ENCODE measurements at places on chromosomes 12 and 14.

- no peak for DNase-seq
These were observed 7.0 kb upstream of the CEBPE start for GRCh38 chr14:23125933-23126524.

DNA sequence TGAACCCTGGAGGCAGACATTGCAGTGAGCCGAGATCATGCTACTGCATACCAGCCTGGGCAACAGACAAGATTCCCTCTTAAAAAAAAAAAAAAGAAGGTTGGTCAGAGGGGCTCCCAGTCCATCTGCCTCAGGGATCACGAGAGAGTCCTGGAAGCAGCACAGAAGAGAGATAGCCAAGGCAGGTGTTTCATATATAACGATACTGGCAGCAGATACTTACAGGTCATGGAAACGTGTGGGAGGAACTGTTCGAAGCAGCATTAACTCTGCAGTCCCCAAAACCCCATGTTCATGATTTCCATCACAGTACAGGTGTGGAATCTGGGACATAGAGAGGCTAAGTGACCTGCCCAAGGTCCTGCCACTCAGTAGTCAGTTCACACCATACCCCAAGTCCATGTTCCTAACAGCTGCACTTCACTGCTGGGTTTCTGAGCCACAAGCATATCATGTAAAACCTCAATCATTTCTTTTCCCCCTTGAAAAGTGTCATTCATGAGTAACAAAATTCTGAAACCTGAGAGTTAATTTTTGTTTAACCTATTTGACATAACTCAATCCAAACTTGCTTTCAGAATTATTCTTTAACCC is 16.7 kb downstream of the CDK2AP1 start:
- no peak for DNase-seq

- no peak for DNase-seq
These were observed 104.5 kb downstream of the PRICKLE1 start for GRCh38 chr12:42484996-42485395.

DNA sequence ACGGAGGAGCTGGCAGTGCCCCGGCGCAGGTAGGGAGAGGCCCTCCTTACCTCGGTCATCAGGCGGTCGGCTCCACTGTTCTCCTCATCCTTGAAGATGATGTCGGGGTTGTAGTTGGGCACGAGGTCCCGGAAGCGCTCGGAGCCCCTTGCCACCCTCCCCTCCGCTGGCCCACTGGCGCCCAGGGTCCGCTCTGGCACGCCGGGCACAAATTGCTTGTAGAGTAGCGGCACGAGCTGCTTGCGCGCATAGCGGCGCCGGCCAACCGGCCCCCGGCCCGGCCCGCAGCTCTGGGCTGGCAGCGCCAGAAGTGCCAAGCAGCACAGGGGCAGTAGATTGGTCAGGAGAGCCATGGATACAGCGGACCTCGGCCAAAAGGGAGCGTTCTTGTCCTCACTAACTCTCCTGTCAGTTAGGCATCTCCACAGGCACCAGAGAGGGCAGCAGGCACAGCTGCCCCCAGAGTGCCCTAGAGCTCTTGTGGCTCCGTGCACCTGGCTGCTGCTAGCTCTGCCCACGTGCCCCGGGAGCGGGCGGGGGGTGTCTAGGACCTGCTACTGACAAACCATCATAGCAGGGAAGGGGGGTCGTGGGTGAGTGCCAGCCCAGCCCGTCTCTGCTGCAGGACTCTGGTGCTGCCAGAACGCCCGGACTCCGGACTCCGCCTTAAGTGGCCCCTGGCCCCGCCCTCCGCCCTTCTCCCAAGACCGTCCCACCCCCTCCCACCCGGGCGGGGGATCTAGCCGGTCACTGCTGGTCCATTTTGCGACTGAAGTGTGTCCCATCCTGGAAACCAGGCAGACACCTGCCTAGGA is at the start of gene DHH:
Gene DHH, minus strand, starts transcription at position 642 of the 815 bp plus-strand sequence. Its CDS starts 289 bp downstream, at position 353.
- DNase-seq: no peak

DNA sequence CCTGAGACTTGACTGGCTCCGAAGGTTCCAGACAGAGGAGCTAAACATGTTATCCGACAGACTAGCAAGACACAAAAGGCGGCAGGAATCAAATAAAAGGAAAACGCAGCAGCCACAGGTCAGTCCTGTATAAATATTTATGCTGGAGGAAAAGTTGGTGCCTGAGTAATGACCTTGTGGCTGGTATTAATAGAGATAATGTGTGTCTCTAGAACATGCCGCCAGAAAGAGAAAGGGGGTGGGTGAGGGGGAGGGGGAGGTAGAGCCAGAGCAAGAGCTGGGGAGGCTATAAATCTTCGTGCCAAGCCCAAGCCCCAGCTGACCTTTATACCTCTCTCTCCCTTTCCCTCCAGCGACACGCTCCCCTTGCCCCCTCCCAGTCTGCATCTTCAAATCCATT is 590.4 kb downstream of the MED13L start:
- no peak for DNase-seq

DNA sequence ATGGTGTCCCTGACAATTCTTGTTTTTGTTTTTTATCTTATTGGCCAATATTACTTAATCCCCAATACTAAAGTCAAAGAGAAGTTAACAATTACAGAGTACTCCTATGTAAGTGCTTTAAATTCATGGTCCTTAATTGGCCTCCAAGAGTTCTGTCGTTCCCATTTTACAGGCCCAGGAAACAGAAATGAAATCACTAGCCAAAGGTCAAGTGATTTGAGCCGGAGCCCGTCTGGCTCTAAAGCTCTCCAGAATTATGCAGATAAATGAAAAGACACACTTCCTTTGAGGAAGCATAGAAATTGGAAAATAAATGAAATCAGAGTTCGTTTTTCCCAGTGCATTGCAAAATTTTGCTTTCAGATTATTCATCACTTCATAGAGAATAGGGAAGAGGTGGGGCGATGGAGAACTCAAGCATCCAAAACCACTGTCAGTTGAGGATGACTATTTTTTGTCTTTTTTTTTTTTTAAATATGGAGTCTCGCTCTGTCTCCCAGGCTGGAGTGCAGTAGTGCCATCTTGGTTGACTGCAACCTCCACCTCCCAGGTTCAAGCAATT is 78.5 kb downstream of the MAP1LC3B2 start:
- DNase-seq: no peak

DNA sequence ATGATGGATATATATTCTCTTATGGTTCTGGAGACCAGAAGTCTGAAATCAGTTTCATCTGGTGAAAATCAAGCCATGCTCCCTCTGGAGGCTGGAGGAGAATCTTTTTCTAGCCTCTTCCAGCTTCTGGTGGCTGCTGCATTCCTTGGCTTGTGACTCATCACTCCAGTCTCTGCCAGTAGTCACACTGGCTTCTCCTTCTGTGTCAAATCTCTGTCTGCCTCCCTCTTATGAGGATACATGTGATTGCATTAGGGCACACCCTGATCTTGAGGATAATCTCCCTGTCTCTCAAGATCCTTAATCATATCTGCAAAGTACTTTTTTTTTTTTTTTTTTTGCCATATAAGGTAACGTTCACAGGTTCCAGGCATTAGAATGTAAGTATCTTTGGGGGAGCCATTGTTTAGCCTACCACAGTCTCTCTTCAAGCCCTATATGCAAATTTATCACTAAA is 17.7 kb downstream of the DNAL1 start:
- no peak for DNase-seq

GRCh38 chr12:102388469-102388868 is 91.9 kb downstream of the IGF1 start:
- no peak for DNase-seq

- DNase-seq: no peak
These were observed 13.6 kb downstream of the ITGA7 start for GRCh38 chr12:55694188-55694515.

DNA sequence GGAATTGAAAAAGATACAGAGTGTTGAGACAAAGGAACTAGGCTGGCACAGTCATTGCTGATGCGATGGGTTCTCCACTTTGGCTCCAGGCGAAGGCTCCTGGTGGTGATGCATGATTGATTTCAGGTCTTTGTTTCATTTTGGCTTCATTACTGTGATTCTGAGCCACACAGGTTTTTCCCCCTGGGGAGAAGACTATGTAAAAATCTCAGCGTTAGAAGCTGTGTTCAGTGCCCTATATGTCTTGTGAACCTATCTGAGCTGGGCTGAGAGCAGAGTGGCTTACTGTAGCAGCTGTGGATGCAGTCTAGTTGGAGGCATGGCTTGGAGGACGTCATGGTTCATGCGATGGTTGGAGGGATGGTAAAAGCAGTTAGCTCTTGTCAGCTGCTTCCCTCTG is 54.0 kb downstream of the GPATCH2L start:
- DNase-seq: no peak

DNA sequence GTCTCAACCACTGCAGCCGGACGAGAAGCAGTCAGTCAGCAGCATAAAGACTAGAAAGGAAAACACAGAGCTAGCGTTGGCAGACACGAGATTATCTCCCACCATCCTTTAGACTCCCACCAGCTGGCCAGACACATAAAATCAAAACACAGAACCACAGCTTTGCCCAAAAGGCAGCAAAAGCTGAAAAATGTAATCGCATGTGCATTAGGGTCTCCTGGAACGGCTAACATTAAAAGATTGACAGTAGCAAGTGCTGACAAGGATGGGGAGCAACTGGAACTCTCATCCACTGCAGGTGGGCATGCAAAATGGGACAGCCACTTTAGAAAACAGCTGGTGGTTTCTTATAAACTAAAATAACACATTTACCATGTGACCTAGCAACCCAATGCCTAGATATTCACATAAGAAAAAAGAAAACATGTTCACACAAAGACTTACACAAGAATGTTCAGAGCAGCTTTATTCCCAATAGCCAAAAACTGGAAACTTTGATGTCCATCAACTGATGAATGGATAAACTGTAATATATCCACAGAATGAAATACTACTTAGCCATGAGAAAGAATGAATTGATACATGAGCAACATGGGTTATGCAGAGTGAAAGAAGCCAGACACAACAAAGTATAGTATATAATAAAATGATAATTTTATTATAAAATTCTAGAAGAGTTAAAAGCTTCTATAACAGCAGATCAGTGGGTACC is 37.7 kb downstream of the NCOR2 start:
- DNase-seq: no peak

All from activated naive CD4-positive, alpha-beta T cell treated with anti-CD3 and anti-CD28 coated beads for 36 hours (primary cell).